ENCODE measurements at places on chromosomes 2 and 18. TPM values are rescaled to one million over a fixed set of nuclear protein-coding genes. Genes with fewer than 3 reads are reported as not detected.

- no peak for DNase-seq
These were observed 9.5 kb downstream of the CHPF start for GRCh38 chr2:219533930-219534661.

GRCh38 chr18:74632351-74632679, 34.6 kb downstream of the ZNF407 start:
- DNase-seq = no peak

DNA sequence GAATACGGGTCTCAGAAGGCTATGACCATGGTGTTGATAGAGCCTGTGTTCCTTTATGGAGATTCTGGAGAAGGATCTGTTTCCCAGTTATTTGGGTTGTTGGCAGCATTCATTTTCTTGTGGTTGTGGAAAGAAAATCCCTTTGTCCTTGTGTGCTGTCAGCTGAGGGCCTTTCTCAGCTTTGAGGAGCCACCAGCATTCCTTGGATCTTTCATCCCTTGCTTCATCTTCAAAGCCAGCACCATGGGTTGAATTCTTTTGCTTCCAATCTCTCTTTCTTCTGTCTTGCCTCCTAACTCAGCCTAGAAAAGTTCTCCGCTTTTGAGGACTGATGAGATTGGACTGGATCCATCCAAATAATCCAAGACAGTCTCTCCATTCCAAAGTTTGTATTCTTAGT, 103.2 kb upstream of the MMADHC start:
- DNase-seq = no peak

Gene SLC14A1
- total RNA-seq = 1.8 TPM

DNA sequence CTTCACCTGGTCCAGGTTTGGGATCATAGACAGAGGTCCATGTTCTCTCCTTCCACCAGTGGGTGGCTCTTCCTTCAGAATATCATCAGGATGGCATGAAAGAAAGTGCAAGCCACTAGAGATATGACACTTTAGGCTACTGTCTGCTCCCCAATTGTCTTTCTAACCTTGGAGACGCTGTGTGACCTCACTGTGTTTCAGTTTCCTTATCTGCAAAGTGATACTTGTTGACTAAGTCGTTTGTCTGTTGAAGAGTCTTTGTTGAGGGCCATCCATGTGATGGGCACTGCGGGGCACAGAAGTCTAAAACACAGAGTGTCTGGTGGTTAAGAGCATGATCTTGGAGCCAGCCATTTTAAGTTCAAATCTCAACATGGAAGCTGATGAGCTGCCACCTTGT, 259.9 kb upstream of the THSD7B start:
- DNase-seq = no peak

Gene SLC4A3
- 23.3 TPM for total RNA-seq

GRCh38 chr18:24586662-24587360, 126.4 kb downstream of the HRH4 start:
- DNase-seq = no peak

GRCh38 chr2:64244037-64244416, 99.8 kb upstream of the PELI1 start:
- DNase-seq = no peak

Gene CCDC74B
- 14.6 TPM for total RNA-seq

Gene TLK1
- total RNA-seq = 84.0 TPM

DNA sequence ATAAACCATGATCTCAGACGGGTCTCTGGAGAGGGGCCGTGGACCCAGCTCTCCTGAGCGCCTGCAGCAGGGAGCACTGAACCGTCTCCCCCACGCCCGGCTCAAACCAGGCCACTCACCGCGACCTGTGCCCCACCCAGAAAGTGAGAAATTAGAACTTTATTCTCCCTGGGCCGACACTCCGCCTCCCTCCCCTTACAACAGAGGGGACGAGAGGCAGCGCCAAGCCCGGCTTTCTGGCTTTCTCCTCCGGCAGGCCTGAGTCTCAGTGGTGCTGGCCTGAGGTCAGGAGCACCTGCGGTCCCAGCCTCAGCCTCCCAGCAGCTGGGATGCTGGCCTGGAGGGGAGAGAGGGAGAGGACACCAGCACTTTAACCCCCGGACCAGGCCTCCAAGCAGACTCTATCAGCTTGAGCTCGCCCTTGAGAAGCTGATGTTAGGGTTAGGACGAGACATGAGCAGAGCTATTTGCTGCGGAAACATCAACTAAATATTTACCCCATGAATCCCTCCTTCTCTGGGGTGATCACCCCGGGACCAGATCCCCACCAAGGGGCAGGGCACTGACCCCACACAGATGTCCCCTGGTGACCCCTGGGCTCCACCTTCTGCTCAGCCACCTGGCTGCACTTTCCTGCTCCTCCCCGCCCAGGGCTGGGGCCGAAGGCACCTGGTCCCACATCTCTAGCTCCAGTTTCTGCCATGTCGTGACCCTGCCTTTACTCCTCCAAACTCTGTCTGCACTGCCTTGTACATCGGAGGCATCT, 856.3 kb upstream of the SALL3 start:
- DNase-seq = no peak

All from adrenal gland (tissue), 19 donors.